MCF 10A (cell line): ENCODE measurements at places on chromosomes 16 and 17. TPM values are rescaled to one million over a fixed set of nuclear protein-coding genes. Genes with fewer than 3 reads are reported as not detected.

NACA2 gene
- total RNA-seq = not detected in 2 replicates

CFAP52 gene
- not detected in 2 replicates for total RNA-seq

CD79B gene
- total RNA-seq = not detected in 2 replicates

MPV17L gene
- not detected in 2 replicates for total RNA-seq

NMRAL1 gene
- total RNA-seq = 41.2 and 48.6 TPM in 2 replicates

CRYBA1 gene
- not detected in 2 replicates for total RNA-seq

KRT13 gene
- total RNA-seq = not detected in 2 replicates
